CD8-positive, alpha-beta memory T cell (primary cell): ENCODE measurements at places on chromosomes 4 and X. TPM values are rescaled to one million over a fixed set of nuclear protein-coding genes. Genes with fewer than 3 reads are reported as not detected.

DNA sequence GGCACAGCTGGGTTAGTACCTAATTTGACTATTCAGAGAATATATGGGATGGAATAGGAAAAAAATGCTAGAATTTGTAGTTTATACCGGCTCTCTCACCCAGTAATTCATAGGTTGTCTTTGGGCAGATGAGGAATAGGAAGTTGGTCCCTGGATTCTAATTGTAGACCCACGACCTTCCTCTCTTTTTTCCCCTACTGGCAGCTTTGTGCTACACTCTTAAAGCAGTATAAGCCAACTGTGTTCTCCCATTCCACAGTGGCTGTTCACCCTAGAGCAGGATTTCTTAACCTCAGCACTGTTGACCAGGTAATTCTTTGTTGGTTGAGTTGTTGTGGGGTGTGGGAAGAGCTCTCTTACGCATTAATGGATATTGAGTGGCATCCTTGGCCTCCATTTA lies 92.9 kb downstream of the FNIP2 start:
- H3K27me3 ChIP-seq: no peaks in the 10 kb centered on the region
- no peak for DNase-seq
- no peak overlapping the region for H3K27ac ChIP-seq
- H3K4me3 ChIP-seq: no peak overlapping the region
- H3K36me3 ChIP-seq: peaks cover 9% of the 10 kb centered on the region

Gene EDA
- total RNA-seq: 0.53 TPM

DNA sequence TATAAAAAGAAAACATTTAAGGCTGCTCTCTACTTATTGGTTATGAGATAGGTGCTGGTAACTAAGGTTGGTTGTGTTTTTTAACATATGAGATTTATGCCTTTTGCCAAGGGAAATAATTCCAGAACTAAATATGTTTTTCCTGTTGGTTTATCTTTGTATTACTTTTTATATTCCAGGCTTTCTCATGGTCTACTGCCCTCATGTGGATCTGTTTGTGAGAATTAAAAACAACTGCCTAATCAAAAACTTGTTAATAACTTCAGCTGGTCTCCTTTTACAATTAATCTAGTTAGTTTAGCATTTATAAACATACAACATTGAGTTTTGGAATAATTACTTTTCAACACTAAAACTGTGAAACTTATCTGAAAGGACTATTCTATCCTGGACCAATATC lies 1208.3 kb downstream of the ADGRL3 start:
- H3K4me3 ChIP-seq: no peak overlapping the region
- DNase-seq: no peak
- no peaks in the 10 kb centered on the region for H3K27me3 ChIP-seq
- no peaks in the 10 kb centered on the region for H3K36me3 ChIP-seq
- H3K27ac ChIP-seq: no peak overlapping the region
- H3K4me1 ChIP-seq: no peaks in the 10 kb centered on the region

GRCh38 chrX:15194146-15194545 lies 75.7 kb downstream of the ASB9 start:
- H3K4me1 ChIP-seq: no peaks in the 10 kb centered on the region
- no peak overlapping the region for H3K27ac ChIP-seq
- H3K27me3 ChIP-seq: no peaks in the 10 kb centered on the region
- no peak for DNase-seq

Gene NCBP2L
- not detected for total RNA-seq

- no peaks in the 10 kb centered on the region for H3K36me3 ChIP-seq
- H3K27me3 ChIP-seq: no peaks in the 10 kb centered on the region
- no peak for DNase-seq
- no peak overlapping the region for H3K27ac ChIP-seq
- H3K4me1 ChIP-seq: peaks cover 10% of the 10 kb centered on the region
Measured at GRCh38 chr4:150938873-150939499, 76.1 kb downstream of the LRBA start.

DNA sequence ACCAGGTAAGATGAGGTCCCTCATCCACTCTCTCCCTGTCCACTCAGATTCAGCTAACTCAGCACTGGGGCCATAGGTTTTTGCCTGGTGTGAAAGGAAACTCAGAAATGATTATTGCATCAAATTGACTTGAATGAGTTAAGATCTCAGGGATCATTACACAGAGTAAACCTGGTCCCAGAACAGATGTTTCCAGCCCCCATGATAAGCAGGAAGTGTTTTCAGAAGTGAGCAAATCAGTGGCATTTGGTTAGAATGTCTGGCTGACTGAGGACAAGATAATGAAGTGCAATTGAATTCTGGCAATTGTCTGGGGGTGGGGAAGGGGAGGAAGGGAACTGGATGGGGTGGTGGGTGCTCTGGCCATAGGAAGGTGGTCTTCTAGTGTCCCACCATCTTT lies 108.0 kb downstream of the CHIC2 start:
- DNase-seq: no peak
- H3K4me1 ChIP-seq: no peaks in the 10 kb centered on the region
- H3K27me3 ChIP-seq: no peaks in the 10 kb centered on the region
- no peaks in the 10 kb centered on the region for H3K36me3 ChIP-seq

- no peaks in the 10 kb centered on the region for H3K36me3 ChIP-seq
- H3K4me1 ChIP-seq: no peaks in the 10 kb centered on the region
- DNase-seq: no peak
- no peaks in the 10 kb centered on the region for H3K27me3 ChIP-seq
- no peak overlapping the region for H3K4me3 ChIP-seq
- no peak overlapping the region for H3K27ac ChIP-seq
Measured at GRCh38 chrX:96424007-96424406, 260.6 kb upstream of the DIAPH2 start.

DNA sequence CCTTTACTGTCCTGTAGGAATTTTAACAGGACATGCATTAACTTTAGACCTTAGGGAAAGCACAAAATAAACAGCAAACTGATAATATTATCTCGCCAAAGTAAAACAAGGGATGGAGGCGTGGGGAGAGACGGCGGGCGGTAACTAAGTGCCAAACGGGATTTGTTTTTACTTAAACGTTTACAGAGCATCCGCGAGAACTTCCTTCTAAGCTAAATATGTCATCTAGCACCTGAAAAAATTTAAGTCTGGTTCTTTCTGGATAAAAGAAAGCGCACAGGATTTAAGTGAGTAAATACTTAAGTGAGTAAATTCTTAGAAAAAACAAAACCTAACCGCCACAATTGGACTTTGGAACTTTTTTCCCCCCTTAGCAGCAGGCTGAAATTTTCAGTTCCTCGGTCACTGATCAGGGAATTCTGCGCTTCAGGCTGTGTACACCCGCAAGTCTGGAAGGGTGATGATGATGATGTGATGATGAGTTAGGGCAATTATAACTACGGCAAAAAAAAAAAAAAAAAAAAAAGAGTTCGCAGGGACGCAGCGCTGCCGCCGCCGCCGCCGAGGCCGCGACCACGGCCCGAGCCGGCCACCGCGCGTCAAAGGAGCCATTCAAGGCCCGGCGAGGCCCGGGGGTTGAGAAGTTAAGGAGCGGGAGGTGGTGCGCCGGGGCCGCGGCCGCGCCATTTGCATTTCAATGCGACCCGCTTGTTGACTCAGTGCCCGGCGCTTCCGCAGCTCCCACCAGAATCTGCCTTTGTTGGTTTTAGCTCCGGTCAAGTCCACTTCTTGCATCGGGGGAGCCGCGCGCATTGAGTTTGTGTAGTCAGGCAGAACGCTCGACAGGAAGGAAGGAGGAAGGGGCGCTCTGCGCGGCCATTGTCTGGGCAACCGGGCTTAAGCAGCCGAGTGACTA lies 108.8 kb downstream of the SPRY1 start:
- H3K4me1 ChIP-seq: no peaks in the 10 kb centered on the region
- H3K27ac ChIP-seq: no peak overlapping the region
- no peak overlapping the region for H3K4me3 ChIP-seq
- no peaks in the 10 kb centered on the region for H3K36me3 ChIP-seq
- no peaks in the 10 kb centered on the region for H3K27me3 ChIP-seq

Gene ABRAXAS1
- total RNA-seq: 10.8 TPM

GRCh38 chr4:123836851-123837595 lies 440.4 kb downstream of the SPRY1 start:
- H3K36me3 ChIP-seq: no peaks in the 10 kb centered on the region
- no peaks in the 10 kb centered on the region for H3K27me3 ChIP-seq
- DNase-seq: no peak
- no peaks in the 10 kb centered on the region for H3K4me1 ChIP-seq
- no peak overlapping the region for H3K27ac ChIP-seq
- H3K4me3 ChIP-seq: no peak overlapping the region
